ENCODE measurements at places on chromosomes 3 and 15.

DNA sequence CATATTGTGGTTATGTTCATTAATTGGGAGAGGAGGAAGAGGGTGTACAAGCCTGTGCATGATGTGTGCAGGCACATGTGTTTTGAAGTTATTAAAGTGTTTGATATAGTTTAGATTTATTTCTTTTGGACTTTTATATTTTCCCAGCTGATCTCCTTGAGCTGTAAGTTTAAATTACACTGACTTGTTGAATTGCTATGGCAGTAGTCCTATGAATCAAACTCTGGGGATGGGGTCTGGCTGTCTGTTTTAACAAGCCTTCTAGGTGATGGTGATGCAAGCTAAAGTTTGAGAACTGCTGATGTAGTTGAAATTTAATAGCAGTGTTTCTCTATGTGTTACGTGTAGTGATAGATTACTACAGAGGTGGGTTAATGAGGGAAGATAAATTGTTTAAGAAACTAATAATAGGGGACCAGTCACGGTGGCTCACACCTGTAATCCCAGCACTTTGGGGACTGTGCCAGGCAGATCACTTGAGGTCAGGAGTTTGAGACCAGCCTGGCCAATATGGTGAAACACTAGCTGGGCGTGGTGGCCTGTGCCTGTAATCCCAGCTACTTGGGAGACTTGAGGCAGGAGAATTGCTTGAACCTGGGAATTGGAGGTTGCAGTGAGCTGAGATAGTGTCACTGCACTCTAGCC lies 7.0 kb downstream of the ARIH1 start:
- DNase-seq, result no peak

- no peak for DNase-seq
Measured at GRCh38 chr15:70947351-70948335, 55.0 kb downstream of the LRRC49 start.

DNA sequence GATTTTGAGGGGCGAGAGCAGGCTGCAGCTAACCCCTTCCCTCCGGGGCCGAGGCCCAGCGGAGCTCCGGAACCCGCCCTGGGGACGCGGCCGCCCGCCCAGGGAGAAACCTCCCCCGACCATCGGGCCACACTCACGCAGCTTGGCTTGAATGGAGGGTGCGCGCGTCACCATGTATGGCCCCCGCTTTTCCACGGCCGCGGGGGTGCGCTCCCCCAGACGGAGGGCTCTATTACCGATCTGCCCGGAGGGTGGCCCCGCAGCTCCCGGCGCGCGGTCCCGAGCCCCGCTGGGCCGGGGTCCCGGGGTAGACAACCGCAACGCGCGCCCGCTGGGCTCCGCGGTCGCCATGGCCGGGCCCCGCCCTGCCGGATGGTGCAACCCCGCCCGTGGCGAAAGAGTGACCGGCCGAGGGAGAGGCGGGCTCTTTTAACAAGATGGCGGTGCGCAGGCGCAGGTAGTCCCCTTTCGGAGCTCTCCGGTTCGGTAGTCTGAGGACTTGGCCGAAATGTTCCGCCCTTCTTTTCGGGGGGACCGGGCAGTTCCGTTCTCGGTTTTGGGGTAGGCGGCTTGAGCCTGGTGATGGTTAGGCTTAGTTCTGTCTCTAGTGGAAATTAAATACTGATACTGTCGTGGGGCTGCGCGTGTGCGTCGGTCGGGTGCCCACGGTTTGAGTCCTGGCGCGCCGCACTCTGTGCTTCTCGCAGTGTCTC lies at the start of gene FAM219B:
Gene FAM219B, minus strand, starts transcription at position 402 of the 713 bp plus-strand sequence. Its CDS starts 51 bp downstream, at position 351.
- DNase-seq, result peak; percentile 90

DNA sequence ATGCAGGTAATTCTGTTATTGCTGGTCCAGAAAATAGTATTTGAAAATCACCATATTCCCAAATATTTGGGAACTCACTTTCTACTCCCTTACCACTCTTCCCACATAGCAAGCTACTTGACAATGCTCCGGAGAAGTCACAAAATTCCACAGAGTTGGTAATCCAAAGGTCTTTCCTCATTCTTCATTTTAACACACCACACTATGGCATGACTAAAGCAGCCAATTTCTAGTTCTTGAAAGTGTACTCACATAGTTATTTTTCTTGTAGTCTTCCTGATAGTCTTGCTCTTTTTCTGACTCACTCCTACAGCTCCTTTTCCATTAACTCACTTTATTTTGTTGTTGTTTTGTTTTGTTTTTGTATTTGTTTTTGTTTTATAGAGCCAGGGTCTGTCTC lies 67.2 kb downstream of the MYO9A start:
- DNase-seq, result no peak

- no peak for DNase-seq
Measured at GRCh38 chr15:96974761-96975160, 644.3 kb downstream of the NR2F2 start.

DNA sequence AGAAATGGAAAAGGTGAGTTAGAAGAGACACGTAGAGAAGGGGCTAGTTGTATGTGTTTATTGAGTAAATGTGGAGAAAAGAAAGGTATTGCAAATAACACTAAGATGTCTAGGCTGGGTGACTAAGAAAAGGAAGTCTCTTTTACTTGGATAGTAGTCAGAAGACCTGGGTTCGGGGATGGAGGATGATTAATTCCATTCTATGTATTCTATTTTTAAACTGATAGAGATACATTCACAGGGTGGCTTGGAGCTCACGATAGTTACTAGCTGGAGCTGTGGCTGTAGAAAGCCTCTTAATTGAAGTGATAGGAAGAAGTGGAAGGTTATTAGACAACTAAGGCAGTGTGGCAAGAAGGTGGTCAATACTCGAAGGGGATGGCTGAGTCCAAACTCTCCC lies 65.9 kb upstream of the TNIK start:
- DNase-seq, result no peak

DNA sequence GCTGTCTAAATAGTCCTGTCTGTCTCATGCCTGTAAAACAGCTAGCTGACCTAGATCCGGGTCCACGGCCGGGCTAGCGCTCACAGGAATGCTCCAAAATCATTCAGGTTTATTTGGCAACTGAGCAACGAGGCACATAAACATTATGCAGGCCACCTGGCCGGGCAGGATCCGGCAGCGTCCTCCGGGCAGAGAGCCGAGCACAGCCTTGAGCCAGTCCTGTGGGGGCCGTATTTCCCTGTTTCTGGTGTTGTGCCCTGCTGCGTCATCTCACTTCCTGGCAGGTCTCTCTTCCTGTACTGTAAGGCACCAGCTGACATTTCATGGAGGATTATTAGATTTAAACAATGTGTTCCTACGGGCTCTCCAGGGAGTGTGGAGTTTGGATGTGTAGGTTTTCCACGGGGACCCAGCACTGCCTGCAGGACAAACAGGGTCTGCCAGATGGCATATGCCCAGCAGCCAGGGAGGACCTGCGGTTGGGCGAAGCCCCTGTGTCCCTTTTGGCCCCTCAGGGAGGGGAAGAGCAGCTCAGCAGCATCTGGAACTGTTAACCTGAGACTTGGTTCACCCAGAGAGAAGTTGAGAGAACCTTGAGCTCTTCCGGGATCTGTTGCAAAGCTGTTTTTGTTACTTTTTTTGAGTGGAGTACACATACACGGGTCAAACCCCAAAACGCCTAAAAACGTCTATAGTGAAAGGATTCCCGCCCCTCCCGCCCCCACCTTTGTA lies 16.6 kb upstream of the LRRK1 start:
- peak; percentile 87 for DNase-seq

DNA sequence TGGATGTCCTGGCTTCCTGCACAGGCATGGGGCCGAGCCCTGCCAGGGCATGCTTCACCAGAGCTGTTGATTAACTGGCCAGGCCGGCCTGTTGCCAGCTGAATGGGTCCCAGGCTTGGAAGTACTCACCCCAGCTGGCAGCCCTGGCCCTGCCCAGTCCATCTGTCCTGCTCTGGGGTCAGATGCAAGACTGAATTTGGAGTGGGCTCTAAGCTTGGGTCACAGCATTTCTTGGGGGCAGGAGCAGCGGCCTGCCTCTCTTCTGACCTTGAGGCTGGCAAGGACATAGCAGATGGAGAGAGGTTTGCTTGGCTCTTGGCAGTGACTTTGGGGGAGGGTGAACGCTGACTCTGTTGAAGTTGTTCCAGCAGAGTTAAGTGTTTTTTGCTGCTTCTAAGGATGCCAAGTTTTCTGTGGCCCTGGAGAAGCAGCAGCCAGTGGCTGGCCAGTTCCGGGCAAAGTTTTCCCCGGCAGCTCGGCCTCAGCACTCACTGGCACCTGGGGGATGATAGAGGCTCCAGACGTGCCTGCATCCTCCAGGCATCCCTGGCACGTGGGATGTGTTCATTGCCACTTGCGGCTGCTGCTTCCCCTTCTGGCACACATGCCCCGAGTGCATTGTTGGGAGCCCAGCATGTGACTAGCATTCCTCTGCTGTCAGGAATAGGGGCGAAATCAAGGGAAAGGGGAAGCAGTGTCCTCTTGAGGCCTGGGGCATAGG lies 22.9 kb downstream of the PDIA5 start:
- DNase-seq, result peak; percentile 90

- DNase-seq, result no peak
Measured at GRCh38 chr3:156806698-156807097, 19.5 kb upstream of the LEKR1 start.

DNA sequence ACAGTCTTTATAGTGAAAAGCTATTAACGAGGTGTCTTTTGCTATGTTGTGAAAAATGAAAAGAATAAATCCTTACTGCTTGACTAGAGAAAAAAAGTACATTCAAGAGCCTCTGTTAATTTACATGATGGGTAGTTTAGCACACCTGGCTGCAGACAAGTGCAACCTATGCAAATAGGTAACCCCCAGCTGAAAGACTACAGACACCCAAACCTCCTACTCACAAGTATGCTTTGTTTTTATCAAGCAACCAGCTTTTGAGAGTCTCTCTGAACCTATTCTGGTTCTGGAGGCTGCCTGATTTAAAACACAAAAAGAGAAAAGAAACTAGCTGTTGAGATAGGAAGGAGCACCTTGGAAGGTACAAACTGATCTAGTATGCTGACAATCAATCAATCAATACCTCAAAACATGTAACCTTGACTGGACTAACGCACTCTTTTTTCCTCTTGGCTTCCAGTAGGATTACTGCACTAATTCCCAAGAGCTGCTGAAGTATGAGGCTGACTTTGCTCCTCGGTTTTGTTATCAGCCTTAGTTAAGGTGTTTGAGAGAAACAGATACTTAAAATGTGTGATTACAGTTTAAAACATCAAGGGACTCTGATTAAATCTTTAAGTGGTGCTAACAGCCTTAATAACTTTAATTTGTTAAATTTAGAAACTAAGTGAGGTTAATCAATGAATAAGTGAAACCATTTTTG lies 63.6 kb downstream of the OSBPL10 start:
- DNase-seq, result no peak

DNA sequence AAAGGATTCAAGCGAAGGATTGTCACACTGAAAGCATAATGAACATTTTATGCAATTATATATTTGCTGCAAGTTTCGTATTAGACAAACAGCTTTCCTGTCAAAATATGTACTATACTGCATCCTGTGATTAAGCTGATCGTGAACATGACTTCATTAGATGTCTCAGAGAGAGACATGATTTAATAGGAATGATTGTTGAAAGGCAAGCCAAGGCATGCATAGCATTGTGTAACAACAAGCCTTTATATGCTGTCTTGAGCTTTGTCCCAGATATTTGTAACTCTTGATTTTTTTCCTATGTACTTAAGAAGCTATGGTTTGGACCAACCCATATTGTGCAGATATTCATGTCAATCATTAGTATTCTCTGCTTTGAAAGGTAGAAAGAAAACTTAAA lies 309.1 kb downstream of the KCNH8 start:
- no peak for DNase-seq

GRCh38 chr3:79297245-79297960 lies 470.4 kb downstream of the ROBO1 start:
- DNase-seq, result no peak

- no peak for DNase-seq
Measured at GRCh38 chr15:95596496-95596895, 734.0 kb upstream of the NR2F2 start.

DNA sequence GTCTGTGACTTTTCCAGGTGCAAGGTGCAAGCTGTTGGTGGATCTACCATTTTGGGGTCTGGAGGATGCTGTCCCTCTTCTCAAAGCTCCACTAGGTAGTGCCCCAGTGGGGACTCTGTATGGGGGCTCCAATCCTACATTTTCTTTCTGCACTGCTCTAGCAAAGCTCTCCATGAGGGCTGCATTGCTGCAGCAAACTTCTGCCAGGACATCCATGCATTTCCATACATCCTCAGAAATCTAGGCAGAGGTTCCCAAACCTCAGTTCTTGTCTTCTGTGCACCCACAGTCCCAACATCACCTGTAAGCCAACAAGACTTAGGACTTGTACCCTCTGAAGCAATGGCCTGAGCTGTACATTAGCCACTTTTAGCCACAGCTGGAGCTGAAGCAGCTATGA lies 694.5 kb upstream of the BCHE start:
- DNase-seq, result no peak

DNA sequence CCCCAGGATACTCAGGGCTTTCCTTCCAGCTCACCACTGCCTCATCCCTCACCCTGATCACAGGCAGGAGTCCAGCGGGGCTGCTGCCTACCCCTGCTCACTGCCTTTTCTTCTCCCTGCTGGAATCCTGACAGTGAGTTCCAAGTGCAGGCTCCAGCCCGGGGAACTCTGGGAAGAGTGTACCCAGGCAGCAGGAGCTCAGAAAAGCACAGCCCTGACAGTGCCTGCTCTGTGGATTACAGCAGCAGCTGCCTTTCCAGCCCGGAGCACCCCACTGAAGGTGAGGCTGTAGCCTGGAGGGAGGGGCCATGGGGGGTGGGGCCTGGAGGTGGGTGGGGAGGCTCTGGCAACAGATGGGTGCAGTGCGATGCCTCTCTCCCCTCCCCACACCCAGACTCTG lies 6.1 kb upstream of the JMJD7 start:
- no peak for DNase-seq

- no peak for DNase-seq
Measured at GRCh38 chr3:146421819-146422759, 47.3 kb downstream of the PLSCR2 start.

GRCh38 chr3:166955201-166955939 lies 424.7 kb downstream of the ZBBX start:
- DNase-seq, result no peak

- DNase-seq, result peak; percentile 33
Measured at GRCh38 chr15:91099616-91099994, 452 bp upstream of the SV2B start.

DNA sequence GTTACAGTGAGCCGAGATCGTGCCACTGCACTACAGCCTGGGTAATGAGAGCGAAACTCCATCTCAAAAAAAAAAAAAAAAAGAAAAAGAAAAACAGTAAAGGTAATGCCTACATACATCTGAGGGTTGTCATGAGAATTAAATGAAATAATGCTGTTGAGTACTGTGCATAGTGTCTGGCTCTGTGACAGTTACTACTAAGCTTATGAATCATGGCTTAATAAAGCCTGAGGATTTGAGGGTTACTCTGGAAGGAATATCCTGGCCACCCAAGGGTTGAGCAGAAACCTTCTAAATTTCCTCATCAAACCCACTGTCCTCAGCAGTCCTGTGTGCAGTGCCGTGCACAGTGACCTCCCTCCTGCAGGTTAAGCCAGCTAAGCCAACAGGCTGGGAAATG lies 26.8 kb upstream of the ELP6 start:
- DNase-seq, result no peak

- peak; percentile 69 for DNase-seq
Measured at GRCh38 chr15:25775317-25775912, 87.7 kb downstream of the ATP10A start.

- DNase-seq, result no peak
Measured at GRCh38 chr3:53162672-53163443, 1.8 kb downstream of the PRKCD start.

GRCh38 chr3:47381317-47382157 lies 716 bp downstream of the PTPN23 start:
- DNase-seq, result peak; percentile 94

Data from adrenal gland (tissue), 19 donors.